ENCODE measurements at places on chromosomes 4 and X.

DNA sequence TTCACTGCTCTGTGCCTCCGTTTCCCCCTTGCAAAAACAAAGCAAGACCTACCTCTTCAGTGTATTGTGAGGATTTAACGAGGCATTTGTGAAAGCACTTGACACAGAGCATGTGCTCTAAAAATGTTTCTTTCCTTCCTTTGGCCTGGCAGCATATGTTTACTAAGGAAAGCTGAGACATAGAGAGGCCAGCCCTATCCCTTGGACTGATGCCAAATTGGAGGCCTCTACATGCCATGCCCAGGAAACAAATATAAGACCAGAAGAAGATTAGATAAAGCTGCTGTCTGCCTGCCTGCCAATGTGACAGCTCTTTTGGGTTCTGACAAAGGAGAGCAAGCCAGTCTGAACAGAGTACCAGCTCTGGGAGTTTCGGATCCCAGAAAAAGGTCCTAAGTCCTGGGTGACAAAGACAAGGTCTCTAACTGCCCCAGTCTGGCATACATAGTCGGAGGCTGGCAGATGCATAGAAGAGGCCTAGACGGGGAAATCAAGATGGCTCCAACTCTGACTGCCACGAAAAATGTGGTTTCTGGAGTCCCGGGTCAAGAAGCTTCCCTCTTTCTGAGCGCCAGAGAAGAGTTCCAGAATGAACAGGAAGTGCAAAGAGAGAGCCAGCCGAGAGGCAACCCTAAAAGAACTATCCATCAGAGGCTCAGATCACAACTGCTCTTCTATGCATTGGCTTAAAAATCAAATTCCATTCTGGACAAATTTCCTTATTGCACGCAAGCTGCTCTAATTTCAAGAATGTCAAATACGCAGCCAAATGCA lies 25.8 kb downstream of the OTUD6A start:
- no peak for DNase-seq

DNA sequence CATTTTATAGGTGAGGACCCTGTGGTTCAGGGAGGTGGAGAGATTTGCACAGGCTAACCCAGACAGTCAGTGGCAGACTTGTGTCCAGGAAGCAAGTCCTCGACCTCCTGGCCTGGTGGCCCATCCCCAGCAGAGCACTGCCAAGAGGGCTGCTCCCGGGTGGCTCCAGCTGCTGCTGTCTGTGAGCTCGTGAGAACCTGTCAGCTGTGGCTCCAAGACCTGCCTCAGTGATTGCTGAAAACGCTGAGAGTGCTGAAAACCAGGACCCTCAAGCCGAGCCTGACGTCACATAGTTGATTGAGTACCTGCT lies 74.2 kb downstream of the RTL9 start:
- DNase-seq = no peak

DNA sequence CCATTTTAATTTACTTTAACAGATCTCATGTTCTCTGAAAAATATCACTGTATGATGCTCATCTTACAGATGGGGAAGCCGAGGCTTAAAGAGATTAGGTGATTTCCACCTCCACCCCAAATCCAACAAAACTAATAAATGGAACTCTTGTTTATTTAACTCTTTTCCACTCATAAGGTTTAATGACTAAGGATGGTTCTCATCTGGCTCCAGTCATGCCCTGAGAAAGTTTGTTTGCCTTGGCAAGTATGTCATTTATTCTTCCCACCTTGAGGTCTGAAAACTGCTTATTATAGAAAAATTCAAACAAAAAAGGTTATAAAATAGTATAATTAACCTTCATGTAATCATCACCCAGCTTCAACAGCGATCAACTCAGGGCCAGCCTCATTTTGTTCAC lies 56.3 kb downstream of the PPEF2 start:
- DNase-seq = no peak

- DNase-seq = no peak
These were observed 15.0 kb downstream of the C4orf33 start for GRCh38 chr4:129110931-129111330.

DNA sequence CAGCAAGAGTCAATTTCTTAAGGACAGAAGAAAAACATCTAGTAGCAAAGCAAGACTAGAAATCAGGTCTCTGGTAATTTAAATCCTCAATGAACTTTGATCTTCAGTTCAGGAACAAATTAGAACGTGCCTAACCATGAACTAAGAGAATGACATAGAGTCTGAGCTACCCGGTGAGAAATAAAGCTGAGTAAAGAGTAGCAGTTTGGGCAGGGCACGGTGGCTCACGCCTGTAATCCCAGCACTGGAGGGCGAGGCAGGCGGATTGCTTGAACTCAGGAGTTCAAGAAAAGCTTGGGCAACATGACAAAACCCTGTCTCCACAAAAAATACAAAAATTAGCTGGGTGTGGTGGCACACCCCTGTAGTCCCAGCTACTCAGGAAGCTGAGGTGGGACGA lies 37.7 kb downstream of the ACE2 start:
- no peak for DNase-seq

GRCh38 chr4:128709268-128709667 lies 100.2 kb upstream of the JADE1 start:
- no peak for DNase-seq

- DNase-seq = no peak
These were observed 23.4 kb downstream of the ZFYVE28 start for GRCh38 chr4:2395038-2395437.

DNA sequence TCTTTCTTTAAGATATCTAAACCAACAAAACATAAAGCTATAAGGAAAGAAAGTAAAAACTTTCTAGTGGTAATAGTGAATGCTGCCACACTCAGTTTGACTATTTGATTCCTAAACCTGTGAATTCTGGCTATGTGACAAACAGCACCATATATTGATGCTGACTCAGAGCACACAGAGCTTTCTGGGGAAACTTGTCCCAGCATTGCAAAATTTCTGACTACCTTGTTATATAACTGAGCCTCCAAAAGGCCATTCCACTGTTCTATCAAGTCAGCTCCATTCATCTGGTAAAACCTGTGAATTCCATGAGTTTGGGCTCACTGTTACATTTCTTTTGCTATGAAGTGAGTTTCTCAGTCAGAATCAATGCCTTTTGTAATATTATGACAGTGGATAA lies 1229.7 kb downstream of the PCDH18 start:
- no peak for DNase-seq

- no peak for DNase-seq
These were observed 520.4 kb downstream of the BCOR start for GRCh38 chrX:39577206-39577984.

DNA sequence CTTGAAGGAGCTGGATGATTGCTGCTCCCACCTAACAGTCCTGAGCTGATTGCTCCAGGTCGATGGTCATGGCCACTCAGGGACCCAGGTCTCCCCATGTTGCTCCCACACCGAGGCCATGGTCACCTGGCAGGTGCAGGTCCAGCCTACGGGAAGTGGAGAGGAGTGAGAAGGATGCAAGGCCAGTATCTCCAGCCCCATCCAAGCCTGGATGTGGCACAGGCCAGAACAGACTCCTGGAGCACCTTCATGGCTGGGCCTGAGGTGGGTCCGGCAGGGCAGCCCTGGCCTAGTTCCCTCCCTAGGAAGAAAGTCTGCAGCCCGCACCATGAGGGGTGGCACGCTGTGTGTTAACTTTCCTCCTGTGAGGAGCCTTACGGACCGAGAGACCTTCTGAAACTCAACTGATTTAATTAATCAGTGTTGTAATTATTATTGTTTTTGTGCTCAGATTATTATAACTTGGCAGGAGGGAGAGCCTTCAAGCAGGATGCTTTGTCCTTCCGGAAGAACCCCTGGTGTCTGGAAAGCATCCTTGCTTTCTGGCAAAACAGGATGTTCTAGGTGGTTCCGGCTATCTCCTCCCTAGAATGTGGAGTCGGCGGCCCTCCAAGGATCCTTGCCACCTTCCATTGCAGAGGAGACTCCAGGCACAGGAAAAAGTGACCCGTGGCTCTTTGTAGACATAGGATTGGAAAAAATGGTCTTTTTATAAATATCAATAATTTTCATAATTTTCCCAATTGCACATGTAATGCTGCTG lies 92.3 kb upstream of the ADRA2C start:
- DNase-seq = no peak

DNA sequence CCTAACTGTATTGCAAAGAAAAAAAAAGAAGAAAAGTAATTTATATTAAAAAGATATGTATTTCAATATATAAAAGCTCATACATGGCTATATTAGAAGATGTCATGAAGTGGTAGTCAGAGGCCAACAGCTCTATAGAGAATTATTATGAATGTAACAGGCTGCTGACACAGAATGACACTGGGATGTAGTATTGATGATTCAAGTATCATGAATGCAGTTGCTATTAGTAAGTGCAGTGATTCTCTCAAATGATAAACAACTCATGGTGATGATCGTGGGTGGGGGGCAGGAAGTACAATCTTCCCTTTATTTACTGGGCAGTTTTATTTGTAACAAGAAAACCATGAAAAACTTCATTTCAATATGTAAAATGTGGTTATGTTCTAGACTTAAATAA lies 124.6 kb downstream of the COL4A6 start:
- no peak for DNase-seq

GRCh38 chr4:176367771-176368465 lies 48.2 kb downstream of the SPCS3 start:
- no peak for DNase-seq

- no peak for DNase-seq
These were observed 348.6 kb downstream of the AR start for GRCh38 chrX:67892401-67892800.

GRCh38 chr4:5827108-5828004 lies 65.5 kb downstream of the CRMP1 start:
- no peak for DNase-seq

DNA sequence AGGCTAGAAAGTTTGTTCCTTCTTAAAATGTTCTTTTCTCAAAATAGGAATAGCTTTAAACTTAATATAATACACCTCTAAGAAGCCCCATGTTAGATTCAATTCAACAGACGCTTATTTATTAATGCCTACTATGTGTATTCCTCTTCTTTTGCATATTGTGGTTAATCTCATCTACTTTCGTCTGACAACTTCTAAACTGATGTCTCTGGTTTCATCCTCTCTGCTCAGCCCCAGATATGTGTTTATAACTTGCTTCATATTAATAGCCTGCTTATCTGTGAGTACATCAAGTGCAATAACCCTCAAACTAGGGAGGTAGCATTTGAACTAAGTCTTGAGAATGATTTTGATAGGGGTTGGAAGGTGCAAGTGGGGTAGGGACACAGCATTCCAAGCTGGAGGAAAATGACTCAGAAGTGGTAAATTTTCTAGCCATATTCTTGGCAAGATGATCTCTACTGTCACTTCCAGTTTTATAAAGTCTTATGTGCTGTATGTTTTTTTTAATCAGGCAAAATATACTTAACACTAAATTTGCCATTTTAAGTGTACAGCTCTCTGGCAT lies 37.0 kb downstream of the STK26 start:
- DNase-seq = no peak

- DNase-seq = no peak
These were observed 75.8 kb upstream of the PRKG2 start for GRCh38 chr4:81290813-81291212.

GRCh38 chrX:13177921-13178566 lies 133.6 kb upstream of the FAM9C start:
- DNase-seq = no peak

- no peak for DNase-seq
These were observed 671 bp downstream of the SLC7A11 start for GRCh38 chr4:138241281-138242075.

- no peak for DNase-seq
These were observed 632 bp downstream of the CCSER1 start for GRCh38 chr4:90127706-90128345.

GRCh38 chrX:109940411-109940810 lies 62.5 kb upstream of the TMEM164 start:
- no peak for DNase-seq

- DNase-seq = no peak
These were observed 4.2 kb upstream of the CDS1 start for GRCh38 chr4:84578540-84579402.

DNA sequence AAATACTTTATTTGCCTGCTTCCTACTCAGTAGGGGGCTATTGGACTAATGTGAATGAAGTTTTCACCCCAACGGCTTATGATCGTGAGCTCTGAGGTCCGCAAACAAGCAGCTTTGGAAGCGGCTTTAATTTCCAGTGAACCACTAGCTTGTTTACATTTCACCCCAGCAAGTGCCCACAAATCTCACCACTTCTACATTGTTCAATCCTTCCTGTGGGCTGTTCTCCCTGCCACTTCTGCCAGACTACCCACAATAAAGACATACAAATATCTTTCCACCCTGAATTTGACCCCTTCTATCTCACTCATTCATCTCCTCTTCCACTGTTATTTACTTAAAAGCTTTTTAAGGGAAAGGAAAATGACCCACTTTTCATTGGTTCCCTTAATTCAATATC lies 98.0 kb downstream of the CDS1 start:
- DNase-seq = no peak

DNA sequence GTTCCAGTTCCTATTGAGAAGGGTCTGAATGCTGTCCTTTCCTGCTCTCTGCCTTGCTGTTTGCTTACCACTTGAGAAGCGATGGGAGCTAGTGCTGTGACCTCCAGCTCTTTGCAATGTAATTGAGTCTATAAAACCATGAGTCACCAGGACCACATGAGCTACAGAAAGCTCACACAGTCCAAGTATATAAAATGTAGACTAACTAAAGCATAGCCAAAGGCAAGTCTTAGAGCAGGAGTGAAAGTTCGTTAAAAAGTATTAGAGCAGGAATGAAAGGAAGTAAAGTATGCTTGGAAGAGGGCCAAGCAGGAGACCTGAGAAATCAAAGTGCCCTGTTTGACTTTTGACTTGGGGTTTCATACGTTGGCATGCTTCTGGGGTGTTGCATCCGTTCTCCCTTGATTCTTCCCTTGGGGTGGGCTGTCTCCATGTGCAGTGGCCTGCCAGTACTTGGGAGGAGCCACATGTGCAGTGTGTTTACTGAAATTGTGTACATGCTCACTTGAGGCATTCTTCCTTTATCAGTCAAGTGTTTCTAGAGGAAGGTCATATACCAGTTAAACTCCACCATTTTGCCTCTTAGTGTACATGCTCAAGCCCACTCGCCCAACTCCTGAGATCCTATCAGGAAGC lies 71.3 kb upstream of the KIT start:
- no peak for DNase-seq

GRCh38 chr4:67713529-67714247 lies 12.7 kb upstream of the UBA6 start:
- DNase-seq = no peak

- DNase-seq = no peak
These were observed 534.7 kb downstream of the KCNIP4 start for GRCh38 chr4:21413807-21414370.

- DNase-seq = no peak
These were observed 47.4 kb downstream of the HTRA3 start for GRCh38 chr4:8316911-8317351.

GRCh38 chrX:79107891-79108718 lies 36.4 kb upstream of the GPR174 start:
- DNase-seq = no peak

DNA sequence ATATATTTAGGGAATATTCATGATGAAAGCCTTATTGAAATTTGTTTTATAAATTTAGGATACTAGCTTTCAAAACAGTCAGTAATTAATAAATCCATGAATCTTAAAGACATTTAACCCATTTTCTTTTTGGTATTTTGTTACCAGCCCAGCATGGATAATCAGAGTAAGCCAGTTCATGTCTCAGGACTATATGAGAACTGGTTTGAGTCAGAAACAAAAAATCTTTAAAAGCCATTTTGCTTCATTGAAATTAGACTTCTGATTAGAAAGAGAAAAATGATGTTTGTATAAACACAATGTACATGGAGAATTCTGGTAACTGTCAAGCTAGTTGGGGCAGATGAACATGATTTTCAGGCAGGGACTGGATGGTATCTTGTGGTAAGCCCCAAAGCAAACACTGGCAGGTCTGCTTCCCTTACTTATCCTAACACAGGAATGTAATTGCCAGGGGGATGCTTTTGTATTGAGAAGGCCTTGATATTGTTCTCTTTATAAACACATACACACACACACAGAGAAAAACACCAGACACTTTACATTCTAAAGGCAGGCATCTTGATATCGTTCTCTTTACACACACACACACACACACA lies 9.4 kb downstream of the ARHGAP10 start:
- DNase-seq = no peak
